Stimulated activated CD8-positive, alpha-beta memory T cell treated with anti-CD3 and anti-CD28 coated beads, Interleukin-4, amount 100 ng/mL, for 48 hours (primary cell): ENCODE measurements at places on chromosomes 7 and 10.

GRCh38 chr7:12694817-12695216 lies 7.4 kb downstream of the ARL4A start:
- no peak for DNase-seq

DNA sequence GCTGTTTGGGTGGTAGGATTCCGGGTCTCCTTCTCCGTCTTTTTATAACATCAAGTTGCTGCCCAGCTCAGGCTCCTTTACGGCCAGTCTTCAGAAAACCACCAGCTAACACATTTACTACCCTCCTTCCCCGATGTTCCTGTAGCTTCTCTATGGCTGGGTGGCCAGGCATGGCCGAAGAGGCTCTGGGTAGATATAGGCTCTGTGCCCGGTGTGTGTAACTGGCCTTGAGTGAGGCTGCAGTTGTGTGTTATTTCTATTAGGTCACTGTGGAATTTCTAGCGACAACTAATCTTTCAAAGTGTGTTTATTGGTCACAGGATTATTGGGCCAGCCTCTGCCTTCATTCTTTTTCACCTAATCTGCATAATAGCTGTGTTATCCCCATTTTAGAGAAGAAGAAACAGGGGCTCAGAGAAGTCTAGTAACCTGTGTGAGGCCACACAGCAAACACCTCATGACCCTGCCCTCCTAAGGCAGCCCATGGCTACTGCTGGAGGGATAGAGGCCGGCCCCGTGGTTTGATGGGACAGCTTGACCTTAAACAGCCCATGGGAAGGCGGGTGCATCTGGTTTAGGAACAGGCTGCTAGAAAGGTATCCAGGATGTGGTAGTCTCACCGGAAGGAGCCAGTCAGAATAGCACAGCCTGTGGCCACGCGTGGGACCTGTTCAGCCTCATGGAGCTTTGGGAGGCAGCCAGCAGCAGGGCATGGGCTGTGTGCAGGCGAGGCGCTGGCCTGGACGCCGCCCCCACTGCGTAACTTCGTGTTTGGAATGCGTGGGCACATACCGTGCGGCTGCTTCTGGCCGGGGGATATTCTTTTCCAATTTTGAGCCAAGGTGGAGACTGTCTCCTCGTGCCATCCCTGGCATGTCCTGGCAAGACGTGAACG lies 29.7 kb downstream of the HTRA1 start:
- DNase-seq, result peak; percentile 52

GRCh38 chr7:101241443-101242349 lies 3.2 kb downstream of the FIS1 start:
- no peak for DNase-seq

DNA sequence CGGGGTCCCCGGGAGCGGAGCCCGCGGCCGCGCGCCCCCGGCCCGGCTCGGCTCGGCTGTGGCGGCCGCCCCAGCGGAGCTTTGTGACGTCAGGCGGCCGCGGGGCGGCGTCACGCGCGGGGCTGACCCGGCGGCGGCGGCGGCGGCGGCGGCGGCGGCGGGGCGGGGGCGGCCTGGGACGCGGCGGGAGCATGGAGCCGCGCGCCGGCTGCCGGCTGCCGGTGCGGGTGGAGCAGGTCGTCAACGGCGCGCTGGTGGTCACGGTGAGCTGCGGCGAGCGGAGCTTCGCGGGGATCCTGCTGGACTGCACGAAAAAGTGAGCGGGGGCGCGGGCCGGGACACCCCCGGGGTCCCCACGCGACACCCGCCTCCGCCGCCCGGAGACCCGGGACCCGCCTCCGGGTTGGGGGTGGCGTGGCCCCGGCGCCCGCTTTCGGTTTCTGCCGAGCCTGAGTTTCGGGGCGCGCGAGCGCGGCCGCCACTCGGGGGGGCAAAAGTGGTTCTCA lies at the start of gene PWWP2B:
PWWP2B (plus strand) TSS at position 165 of the 506 bp plus-strand sequence; CDS start at position 192, 27 bp downstream.
- DNase-seq, result peak; percentile 58

DNA sequence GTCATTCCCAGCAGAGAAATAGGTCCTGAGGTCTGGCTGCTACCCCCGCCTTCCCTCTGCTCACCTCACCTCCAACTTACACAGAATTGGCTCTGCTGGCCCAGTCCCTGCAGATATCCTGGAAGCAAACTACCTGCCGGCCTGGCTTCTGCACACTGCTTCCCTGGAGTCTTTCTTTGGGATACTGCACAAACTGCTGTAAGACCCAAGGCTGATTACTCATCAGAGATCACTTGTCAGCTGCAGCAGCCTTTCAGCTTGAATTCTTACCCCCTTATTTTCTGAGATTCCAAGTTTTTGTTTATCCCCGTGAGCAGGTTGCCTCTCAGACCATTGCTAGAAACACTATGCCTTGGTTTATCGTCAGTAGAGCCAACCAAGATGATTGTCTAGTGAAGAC lies 426.4 kb downstream of the PHTF2 start:
- DNase-seq, result no peak

DNA sequence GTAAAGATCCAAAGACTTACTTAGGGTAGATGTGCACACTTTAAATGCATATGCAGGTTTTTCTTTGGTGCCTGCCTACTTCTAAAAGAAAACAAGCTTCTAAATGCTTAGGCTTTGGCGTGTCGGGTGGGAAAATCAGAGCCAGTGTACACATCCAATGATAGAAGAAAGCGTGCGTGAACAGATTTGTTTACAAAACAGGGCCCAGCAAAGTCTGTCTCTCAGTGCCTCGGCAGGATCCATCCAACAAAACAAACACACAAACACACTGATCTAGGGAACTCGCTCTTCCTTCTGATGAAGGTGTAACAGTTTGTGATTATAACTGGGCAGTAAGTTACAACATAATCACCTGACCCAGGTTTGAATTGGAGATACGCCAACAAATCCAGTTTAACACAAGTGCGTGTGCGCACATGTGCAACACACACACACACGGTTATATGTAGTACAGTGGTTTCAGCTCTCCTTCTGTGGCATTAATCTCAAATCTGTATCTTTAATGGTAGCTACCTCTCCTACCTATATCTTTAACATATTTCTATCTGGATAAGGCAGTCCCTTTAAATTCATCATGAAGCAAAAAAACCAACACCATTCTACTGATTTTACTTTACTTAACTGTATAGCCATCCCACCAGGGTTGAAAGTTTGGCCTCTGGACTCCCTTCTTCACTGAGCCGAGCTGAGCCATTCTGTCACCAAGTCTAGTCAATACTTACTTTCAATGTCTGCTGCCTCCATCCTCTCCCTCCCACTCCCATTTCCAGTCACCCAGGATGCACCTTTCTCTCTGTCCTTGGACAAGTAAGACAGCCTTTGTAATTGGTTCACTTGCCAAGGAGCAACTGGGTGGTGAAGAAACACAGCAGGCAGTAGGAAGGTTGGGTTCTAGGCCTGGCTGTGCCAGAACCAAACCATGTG lies 184.4 kb upstream of the KLF14 start:
- peak; percentile 48 for DNase-seq

GRCh38 chr10:10796061-10796773 lies 221.5 kb upstream of the CELF2 start:
- no peak for DNase-seq

DNA sequence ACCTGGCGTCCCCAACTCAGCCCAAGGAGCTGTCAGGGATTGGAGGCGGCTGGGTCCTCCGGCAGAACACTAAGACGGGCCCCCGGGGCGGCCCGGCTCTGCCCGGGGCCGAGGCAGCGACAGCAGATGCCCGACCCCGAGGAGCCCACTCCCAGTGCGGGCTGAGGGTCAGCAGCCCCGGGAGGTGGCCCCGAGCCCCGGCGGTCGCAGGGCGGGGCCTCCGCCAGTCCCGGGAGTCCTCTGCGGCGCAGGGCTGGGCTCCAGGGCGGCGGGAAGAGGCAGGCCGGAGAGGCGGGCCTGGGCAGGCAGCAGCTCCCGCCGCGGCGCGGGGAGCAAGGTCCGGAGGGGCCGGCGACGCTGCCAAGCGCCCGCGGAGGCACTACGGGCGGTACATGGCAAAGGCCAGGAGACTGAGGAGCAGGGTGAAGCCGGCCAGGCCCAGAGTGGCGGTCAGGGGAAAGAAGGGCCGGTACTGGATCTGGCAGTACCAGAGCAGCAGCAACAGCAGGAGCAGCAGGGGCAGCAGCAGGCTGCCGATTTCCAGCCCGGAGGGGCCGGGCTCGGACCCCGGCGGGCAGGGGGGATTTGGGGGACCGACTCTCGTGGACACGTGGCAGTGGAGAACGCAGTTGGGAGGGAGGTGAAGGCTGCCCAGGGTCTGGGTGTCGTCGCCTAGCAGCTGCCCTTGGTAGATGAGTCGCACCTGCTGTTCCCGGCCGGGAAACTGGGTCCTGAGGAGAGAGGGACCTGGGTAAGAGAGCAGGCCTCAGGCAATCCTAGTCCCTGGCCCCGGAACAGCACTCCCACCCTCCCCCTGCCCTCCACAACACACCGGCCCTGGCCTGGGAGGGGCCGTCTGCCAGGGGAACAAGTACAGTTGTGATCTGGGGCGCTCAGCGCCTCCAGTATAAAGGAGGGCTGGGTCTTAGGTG lies 827 bp upstream of the FASTK start:
- no peak for DNase-seq
